H4 (cell line): ENCODE measurements at places on chromosomes 3 and 15.
A peak's percentile ranks its signal among the peaks of the same experiment; 100 is the strongest.

DNA sequence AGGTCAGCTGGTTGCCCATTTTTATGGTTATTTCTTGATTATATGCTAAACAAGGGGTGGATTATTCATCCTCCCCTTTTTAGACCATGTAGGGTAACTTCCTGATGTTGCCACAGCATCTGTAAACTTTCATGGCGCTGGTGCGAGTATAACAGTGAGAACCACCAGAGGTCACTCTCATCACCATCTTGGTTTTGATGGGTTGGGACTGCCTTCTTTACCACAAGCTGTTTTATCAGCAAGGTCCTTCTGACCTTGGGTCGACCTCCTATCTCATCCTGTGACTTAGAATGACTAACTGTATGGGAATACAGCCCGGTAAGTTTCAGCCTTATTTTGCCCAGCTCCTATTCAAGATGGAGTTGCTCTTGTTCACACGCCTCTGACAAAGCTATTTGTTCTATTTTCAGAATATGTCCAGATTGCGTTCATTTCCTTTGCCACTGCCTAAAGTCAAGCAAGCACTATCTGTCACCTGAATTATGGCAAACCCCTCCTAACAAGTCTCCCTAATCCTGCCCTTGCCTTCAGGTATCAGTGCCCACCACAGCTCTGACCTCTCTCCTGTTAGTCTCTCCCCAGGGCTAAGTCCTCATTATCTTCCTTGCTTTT lies 308.5 kb downstream of the ROBO2 start:
- peak; percentile 42 for DNase-seq

DNA sequence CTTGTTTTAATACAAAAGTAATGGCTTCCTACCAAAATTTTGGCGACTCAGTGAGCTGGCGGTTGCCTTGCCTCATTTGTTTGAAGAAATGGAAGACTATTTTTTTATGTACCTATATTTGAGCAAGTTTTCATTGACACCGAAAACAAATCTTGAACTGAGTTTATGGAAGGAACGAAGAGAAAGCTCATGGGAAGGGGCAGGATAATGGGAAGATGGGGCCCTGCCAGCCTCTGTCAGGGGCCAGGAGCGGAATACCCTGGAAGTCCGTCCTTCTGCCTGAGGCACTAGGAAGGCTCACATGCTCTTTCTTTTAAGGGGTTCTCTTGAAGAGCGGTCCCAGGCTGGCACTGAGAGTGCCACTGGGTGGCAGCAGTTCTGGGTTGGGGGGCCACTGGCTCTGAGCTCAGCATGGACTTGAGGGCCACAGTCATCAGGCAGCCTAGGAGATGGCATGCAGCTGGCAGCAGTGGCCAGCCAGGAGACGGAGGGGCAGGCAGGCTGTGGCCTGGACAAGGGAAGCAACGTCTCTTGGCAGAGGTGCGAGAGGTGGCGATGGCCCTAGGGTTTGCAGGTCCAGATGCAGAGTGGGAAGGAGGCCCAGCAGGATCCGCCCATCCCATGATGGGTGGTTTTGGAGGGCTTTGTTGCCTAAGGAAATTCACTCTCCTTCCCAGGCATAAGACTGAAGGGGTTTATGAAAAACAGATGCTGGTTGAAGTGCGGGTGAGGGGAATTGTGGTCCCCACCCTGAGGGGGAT lies 41.6 kb downstream of the ISG20 start:
- no peak for DNase-seq

DNA sequence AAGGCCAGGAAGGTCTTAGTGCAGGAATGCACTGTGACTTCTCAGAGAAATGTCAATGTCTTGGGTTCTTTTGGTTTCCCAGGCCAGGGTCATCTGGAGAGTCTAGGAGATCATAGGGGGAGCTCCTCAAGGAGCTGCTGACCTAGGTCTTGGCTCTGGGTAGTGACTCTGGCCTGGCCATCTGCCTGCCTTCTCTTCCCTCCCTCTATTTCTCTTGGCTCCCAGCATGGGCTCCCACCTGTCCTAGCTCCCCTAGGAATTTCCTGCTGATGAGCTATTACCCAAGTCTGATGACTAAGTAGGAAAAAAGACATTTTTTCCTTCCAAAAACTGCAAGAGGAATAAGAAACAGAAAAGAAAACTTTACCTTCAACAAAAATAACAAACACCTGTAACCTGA lies 57.4 kb downstream of the BSN start:
- no peak for DNase-seq

- DNase-seq, result peak; percentile 14
These were observed 50.3 kb upstream of the SELENOK start for GRCh38 chr3:53941950-53942349.

DNA sequence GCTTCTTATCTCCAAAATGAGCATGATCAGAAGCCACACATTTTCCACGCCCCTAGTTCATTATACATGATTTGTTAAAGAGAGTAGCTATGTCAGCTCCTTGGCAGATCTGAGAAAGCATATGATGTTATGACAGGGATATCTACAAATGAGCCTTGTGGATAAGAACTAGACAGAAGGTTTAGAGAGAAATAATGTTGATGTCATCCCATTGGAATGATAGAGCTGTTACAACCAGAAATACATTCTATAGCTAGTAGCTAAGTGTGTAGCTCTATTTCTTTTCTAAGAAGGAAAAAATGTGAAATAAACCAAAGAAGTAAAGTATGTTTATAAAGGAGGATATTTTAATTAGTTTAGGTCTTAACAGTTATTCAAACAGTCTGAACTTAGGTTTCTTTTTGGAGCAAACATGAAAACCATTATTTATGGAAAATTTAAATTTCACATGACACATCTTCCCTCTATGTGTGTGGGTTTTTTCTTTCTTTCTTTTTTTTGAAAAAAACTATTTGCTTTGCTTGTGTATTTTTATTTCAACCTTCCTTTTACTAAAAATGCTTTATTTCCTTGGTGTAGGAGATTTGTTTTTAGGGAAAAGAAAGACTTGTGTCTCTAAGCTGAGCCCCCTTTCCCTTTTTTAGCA lies 167.7 kb downstream of the GHSR start:
- peak; percentile 63 for DNase-seq

DNA sequence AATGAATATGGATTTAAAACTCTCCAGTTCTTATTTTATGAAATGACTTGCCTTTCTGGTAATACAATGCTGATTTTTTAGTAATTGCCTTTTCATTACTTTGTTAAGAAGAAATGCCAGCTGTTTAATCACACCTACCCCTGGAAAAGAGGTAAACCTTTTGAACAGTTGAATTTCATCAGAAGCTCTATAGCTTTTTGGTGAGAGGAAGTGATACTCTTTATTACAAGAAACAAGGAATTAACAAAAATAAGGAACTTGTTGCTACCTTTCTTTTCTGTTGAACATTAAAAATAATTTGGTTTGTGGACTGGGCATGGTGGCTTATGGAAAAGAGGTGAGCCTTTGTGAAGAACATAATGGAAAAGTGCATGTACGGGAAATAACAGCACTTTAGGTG lies 19.7 kb downstream of the BLOC1S6 start:
- no peak for DNase-seq

DNA sequence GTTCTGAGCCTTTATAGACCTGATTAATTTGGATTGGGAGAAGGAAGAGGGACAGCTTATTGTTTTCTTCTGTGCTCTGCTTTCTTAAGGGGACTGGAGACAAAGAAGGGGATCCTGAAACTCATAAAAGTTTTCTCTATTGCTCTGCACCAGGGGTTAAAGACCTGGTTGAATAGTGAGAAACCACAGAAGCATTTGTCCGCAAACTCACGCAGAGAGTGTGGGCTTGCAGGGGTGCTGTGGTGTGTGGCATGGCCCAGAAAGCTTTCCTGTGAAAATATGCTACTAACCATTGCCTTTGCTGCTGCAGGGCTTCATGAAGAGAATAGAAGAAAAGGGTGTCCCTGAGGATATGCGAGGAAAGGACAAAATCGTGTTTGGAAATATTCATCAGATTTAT lies 73.1 kb upstream of the UMPS start:
- DNase-seq, result no peak

DNA sequence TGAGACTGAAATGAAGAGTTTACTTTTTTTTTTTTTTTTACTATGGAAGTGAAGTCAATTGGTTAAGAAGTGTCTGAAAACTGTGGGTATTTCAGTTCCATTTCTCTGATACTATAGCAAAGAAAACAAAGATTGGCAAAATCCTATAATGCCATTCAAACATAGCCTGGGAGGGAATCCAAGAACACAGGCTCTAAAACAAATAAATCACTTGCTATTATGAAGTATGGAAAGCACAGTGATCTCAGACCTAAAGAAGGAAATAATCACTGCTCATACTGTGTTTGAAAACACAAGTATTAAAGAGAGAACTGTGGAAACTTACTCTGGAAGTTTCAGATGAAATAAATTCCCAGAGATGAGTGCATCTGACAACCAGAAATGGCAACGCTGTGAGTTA lies 12.0 kb downstream of the SAMMSON start:
- DNase-seq, result no peak

DNA sequence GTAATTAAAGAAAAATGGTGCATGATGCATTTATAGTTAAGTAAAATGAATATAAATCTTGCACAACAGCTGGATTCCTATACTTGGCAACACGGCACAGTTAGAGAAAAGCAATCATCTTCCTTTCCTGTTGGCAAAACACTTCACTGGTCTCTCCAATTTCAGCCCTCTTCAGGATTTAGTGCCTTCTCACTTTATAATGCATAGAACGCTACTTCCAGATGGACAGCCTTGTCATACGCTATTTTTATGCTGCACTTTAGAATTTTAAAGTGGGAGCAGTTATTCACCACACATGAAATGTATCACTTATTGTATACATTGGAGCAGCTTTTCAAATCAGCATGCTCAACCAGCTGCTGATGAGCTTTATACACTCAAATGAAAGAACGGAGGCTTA lies 194.4 kb upstream of the GBE1 start:
- no peak for DNase-seq

DNA sequence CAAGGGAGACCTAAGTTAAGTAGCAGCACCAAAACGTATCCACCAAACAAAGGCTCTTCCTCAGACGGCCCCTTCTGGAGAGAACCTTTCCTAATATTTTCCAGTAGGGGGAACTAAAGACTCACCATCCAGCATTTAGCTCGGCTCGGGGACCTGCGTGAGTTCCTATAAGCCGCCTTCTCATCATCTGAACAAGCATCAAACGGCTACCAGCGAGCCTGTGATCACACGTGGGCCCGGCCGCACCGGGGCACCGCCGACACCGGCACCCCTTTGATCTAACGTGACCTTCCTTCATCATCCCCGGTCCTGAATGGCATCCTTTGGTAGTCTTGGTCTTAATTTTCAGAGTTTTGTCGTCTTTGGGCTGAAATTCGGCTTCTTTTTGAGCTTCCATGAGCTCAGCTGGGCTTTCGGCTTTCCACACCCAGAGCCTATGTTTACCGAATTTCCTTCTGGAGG lies 1.4 kb upstream of the ROBO2 start:
- peak; percentile 60 for DNase-seq

- DNase-seq, result no peak
These were observed 31.1 kb downstream of the FBXO40 start for GRCh38 chr3:121624147-121624899.

DNA sequence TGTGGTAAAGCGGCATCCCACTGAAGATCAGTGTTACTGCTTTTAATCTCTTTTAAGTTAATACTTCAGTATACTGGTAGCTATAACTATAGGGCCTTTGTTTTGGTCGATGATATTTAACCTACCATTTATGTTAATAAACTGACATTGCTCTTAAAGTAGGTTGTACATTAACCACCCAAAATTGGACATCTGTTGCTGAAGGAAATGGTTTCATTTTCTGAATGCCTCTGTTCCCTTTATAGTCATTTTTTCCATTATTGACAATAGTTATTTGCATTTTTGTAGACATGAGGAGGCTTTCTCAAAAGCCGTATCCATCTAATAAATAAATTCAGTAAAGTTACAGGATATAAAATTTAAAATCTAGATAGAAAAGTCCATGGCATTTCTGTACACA lies 252.4 kb upstream of the UBE2E1 start:
- no peak for DNase-seq

DNA sequence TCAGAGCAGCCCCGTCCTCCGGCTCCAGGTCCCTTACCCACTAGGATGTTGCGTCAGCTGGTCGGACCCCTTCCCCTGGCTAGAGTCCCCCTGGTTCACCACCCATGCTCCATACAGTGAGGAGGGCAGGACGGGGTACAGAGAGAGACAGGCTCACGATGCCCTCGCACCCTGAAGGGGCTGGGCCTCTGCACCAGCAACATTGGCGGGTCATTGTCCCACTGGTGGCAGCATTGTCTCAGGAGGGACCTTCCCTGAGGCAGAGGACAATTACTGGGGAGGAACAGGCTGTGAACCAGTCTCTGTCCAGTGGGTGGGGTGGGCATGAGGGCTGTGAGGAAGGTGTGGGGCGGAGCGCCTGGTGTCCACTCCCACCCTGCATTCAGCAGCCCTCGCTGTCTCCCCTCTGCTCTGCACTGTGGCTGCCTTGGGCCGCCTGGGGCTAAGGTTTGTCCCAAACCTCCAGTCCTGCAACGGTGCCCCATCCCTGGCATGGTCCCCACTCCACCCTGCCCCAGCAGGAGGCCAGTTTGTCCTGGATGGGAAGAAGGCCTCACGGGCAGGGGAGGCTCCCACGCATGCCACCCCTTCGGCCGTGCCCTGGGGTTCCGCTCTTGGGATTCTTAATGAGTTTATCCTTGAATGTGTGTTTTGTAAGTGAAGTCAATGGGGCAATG lies 48.0 kb upstream of the KLF13 start:
- no peak for DNase-seq

DNA sequence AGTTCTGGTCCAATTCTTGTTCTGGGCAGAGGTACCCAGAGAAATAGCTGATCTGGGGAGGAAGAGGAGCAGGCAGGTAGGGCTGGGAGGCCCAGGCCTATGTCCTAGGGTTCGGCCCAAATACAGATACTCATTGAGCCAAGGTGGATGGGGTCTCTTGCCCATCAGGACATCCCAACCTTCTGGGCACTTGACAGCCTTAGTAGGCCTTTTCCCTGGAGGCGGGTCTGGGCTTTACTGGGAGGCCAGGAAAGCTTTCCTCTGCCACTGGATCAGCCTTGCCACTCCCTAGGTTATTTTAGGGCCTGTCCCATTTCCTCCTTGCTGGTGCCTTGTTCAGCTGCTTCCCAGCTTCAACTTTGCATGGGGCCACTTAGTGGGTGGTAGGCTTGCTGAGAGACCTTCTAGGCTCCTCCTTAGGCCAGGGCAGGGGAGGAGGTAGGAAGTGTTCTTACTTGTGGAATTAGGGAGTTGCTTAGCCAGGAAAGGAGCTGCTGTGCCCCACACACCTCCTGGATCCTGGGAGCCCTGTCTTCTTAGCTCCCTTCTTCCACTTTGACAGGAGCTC lies 9.7 kb downstream of the TEX264 start:
- no peak for DNase-seq

- DNase-seq, result no peak
These were observed 13.7 kb downstream of the FLNB start for GRCh38 chr3:58021962-58022361.

GRCh38 chr3:142940472-142940871 lies 23.0 kb downstream of the PAQR9 start:
- peak; percentile 53 for DNase-seq

GRCh38 chr3:8576841-8577571 lies 67.6 kb downstream of the SSUH2 start:
- no peak for DNase-seq

GRCh38 chr15:34223904-34224596 lies 766 bp upstream of the EMC4 start:
- peak; percentile 26 for DNase-seq
